ENCODE measurements at places on chromosomes 11 and 22.
A peak's percentile ranks its signal among the peaks of the same experiment; 100 is the strongest.

- no peak for DNase-seq
Measured at GRCh38 chr22:40425082-40425481, 54.7 kb downstream of the SGSM3 start.

DNA sequence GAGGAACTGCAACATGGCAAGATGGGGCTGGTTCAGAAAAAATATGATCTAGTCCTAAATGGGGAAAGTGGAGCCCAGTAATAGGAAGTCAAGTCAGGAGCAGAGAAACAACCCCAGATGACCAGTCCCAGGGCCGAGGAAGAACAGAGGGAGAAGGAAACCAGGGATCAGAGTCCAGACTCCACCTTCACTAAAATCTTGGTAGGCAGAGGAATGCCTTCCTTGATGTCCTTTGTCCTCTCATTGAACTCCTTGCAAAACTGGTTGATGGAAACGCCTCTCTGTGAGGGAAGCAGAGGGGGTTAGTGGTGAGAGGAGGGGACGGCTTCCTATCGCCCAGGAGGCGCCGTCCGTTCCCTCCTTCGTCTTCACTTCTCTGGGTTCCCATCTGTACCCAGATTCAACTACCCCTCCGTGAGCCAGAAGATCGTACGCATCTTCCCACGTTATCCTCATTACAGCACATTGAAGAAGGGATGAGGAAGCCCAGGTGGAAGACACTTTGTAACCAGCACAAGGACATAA, 607 bp downstream of the MRPL11 start:
- DNase-seq = no peak

DNA sequence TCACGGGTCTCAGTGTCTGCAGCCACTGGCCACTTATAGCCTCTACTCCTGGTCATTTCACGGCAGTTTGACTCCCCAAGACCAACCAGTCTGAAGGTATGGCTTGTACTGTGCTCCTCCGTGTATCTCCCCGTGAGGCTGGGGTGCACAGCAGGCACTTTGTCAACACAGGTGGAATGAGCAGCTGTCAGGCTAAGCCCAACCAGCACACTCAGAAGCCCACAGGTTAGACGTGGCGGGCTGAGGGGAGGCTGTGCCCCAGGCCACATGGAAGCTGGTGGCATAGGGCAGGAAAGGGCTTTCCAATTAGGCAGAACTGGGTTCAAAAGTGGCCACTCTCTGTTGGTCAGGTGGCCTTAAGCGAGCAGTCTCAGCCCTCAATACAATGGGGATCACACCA, 7.0 kb downstream of the TP53I11 start:
- DNase-seq = no peak

DNA sequence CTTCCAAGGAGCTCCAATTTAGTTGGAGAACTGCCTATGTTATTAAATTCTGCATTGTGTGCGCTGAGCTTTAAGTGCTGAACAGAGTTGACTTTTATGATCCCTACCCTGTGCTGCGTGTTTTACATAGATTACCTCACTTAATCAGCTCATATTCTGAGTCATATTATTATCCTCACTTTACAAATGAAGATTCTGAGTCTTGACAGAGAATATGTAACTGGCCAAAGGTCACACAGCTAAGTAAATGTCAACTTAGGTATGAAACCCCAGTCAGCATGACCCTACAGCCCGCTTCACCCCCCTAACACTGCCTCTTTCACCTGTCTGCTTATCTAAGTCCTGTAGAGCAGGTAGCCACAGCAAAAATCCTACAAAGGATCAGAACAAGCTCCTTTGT, 19.8 kb upstream of the TMPRSS5 start:
- no peak for DNase-seq

- peak; percentile 20 for DNase-seq
Measured at GRCh38 chr11:19259487-19260345, 19.0 kb upstream of the E2F8 start.

DNA sequence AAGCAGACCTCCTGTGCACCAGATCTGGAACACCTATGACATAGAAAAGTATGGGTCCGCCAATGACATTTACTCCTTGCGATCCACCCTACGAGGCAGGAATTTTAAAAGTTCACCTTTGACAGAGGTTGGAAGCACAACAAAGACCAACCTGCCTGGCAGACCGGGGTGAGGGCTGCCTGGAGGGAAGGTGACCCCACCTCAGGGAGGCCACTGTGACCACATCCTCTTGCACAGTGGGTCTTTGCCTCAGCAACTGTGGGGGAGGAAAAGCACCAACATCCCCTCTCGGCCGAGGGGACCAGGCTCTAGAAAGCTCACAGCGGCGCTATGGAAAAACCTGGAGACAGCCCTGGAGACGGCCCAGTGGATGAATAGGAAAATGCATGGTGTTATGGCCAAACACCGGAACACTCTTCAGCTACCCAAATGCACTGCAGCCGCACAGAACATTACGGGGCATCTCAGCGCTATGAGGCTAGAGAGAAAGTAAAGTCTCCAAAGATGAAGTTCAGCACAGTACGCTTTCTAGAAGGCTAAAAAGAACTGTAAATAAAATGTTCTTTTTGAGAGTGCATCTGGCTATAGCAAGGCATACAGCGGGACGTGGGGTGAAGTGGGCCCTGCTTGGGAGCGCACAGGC, 1.8 kb upstream of the SHISAL1 start:
- no peak for DNase-seq

GRCh38 chr22:33883961-33884808, 36.1 kb downstream of the LARGE1 start:
- no peak for DNase-seq

Data from activated CD8-positive, alpha-beta memory T cell treated with anti-CD3 and anti-CD28 coated beads for 4 hours (primary cell).